ENCODE measurements at places on chromosomes 3 and 15.
A peak's percentile ranks its signal among the peaks of the same experiment; 100 is the strongest.

DNA sequence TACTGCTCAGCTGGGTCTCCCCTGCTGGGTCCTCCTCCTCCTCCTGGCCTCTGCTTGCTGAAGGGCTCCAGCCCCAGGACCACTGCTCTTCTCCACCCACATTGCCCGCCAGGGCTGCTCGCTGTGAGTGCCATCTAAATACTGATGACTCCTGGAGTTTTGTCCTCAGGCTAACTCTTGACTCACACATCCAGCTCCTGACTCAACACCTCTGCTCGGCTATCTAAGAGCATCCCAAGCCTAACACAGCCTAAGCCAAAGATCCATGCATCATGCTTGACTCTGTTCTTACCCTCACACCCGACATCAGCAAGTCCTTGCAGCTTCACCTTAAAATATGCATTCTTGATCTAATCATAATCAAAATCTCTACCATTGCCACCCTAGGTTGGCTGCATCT lies 260.2 kb downstream of the KLF13 start:
- no peaks in the 10 kb centered on the region for H3K36me3 ChIP-seq
- no peak overlapping the region for H3K27ac ChIP-seq
- DNase-seq: no peak

DNA sequence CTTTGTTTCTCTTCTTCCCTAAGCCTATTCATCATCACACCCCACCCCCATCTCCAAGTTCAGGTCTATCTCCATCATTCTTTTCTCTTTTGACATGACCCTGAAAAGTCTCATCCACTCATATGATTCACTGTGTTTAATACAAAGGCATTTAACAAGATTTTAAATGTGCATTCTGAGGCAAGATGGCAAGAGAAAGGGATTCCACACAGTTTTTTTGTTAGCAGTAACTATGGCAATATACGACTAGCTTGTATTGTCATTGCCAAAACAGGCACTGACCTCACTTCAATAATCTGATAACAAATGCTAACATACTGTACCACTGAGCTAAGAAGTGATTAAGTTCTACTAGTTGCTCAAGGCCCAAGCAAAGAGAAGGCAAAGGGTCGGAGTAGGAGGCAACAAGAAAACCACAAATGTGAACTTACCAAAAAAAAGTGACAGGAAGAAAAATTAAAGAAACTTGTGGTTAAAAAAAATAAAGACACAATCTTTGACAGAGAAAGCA lies 53.2 kb downstream of the FBN1 start:
- H3K36me3 ChIP-seq: no peaks in the 10 kb centered on the region
- H3K4me1 ChIP-seq: no peaks in the 10 kb centered on the region
- no peak overlapping the region for H3K27ac ChIP-seq
- DNase-seq: no peak
- H3K4me3 ChIP-seq: no peak overlapping the region

GRCh38 chr15:73397461-73397860 lies 28.7 kb upstream of the HCN4 start:
- H3K4me3 ChIP-seq: no peak overlapping the region
- H3K4me1 ChIP-seq: no peaks in the 10 kb centered on the region
- H3K36me3 ChIP-seq: no peaks in the 10 kb centered on the region
- no peak overlapping the region for H3K27ac ChIP-seq
- H3K27me3 ChIP-seq: no peaks in the 10 kb centered on the region

GRCh38 chr3:40333852-40334251 lies 24.3 kb downstream of the EIF1B start:
- DNase-seq: no peak
- no peaks in the 10 kb centered on the region for H3K4me1 ChIP-seq
- no peaks in the 10 kb centered on the region for H3K36me3 ChIP-seq
- H3K4me3 ChIP-seq: no peak overlapping the region

DNA sequence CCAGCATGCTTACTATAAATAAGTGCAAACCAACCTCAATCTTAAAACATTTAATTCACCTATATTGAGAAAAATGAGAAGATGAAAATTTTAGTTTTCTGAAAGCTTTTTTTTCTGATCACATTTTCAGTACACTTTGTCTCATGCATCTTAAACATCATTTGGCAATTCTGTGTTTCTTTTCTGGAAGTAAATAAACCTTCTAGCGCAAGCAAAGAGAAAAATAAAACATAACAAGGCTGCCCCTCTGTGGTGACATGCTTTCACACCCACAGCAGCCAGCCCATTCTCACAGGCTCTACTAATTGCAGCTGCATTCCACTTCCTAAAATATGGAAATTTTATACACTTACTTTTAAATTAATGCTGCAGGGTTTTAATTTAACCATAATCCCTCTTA lies 90.1 kb downstream of the NEK10 start:
- no peaks in the 10 kb centered on the region for H3K27me3 ChIP-seq
- no peaks in the 10 kb centered on the region for H3K4me1 ChIP-seq
- H3K27ac ChIP-seq: no peak overlapping the region

DNA sequence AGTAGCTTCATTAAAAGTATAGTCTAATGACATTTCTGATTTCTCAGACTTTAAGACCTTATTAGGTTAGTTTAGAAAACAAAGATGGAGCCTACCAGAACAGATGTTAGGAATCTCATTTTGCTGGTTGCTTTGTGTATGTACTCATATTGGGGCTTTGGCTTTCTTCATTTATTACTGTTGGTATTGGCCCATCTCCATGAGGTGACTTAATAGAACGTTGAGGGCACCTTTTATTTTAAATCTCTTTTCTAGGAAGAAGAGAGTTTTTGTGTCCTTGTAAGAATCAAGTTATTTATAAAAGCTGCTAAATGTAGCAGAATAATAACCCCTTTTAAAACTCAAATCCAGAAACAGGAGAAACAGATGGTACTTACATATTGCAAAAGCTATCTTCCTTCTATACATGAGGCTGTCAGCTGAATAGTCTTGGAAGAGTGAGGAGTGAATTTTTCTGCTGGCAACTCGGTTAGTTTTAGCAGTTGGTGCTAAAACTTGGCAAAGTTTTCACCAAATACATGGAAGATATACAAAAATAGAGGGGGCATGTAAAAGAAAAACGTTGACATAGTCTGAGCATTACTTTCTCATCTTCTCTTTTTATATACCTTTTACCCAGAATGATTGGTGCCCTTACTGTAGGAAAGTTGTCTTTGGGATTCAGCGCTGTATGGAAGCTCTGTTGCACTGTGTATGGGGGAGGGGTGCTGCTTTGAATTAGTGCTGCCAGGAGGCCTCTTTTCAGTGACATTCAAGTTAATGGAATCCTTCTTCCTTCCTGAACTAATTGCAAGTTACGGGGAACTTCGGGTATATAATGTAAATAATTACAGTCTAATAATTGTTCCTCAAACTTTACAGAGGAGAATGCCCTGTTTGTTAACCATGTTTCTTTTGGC lies 35.8 kb downstream of the CTNNB1 start:
- no peak overlapping the region for H3K27ac ChIP-seq
- H3K4me3 ChIP-seq: no peak overlapping the region
- H3K27me3 ChIP-seq: no peaks in the 10 kb centered on the region
- no peaks in the 10 kb centered on the region for H3K4me1 ChIP-seq
- no peak for DNase-seq

DNA sequence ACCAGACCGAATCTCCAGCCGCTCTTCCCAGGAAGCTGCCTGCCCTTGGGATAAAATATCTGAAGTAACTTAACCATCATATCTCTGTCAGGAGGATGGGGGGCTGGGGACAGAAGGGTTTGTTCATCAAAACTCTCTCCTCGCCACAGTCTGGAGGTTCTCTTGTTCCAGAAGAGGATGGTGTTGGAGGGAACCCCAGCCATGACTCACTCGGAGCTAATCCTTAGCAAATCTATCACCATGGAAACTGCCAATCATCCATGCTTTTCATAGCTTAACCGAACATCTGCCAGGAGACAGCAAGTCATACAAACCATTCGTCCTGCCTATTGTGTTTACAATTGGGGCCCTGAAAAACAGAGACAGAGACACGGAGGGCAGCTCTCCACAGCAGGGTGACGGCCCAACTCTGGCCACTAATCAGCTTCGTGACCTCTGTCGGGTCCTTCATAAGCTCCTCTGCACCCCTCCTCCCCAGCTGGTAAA lies 73.8 kb upstream of the HEG1 start:
- peak; percentile 88 for DNase-seq
- H3K27me3 ChIP-seq: no peaks in the 10 kb centered on the region
- H3K36me3 ChIP-seq: no peaks in the 10 kb centered on the region
- peaks cover 32% of the 10 kb centered on the region for H3K4me1 ChIP-seq
- peak overlapping the region; percentile 66 for H3K27ac ChIP-seq
- no peak overlapping the region for H3K4me3 ChIP-seq

DNA sequence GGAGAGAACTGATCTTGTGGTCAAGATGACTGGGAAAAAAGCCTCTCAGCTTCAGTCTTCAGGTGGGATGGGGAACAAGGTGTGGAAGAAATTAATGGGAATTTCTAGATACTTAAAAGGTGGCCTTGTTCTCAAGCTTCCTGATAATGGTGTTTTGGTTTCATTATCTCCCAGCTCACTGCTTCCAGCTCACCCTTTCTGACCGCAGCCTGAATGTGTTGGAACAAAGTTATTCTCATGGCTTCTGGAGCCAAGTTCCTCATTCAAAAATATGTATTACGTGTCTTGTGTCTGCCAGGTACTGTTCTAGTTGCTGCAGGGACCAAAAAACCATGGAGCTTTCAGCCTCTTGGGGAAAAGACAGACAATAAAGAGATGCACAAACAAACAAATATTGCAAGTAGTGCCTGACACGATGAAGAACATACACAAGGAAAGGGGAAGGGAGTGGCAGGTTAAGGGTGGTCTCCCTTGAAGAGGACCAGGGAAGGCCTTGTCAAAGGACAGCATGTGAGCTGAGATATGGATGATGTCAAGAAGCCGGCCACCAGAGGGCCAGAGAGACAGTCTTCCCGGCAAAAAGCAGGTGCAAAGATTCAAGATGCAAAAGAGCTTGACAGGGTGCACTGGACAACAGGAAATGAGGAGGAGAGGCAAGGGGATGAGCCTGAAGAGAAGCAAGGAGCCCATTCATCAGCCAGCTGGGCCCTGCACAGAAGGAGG lies 35.5 kb downstream of the ARRDC4 start:
- no peaks in the 10 kb centered on the region for H3K27me3 ChIP-seq
- peak overlapping the region; percentile 10 for H3K27ac ChIP-seq
- no peak for DNase-seq
- no peaks in the 10 kb centered on the region for H3K36me3 ChIP-seq

- H3K4me1 ChIP-seq: peaks cover 7% of the 10 kb centered on the region
- H3K4me3 ChIP-seq: no peak overlapping the region
- no peak overlapping the region for H3K27ac ChIP-seq
- H3K36me3 ChIP-seq: peaks cover 32% of the 10 kb centered on the region
These were observed 20.9 kb downstream of the PIK3R4 start for GRCh38 chr3:130725746-130726145.

GRCh38 chr3:51967384-51968169 lies at the start of gene PCBP4:
Gene PCBP4, minus strand, starts transcription at chr3:51967454. Its CDS starts 6,214 bp downstream, at chr3:51961240.
- no peak for DNase-seq
- peak within 1 kb of the TSS; percentile 75 for H3K27ac ChIP-seq
- no peaks in the 10 kb centered on the region for H3K4me1 ChIP-seq
- H3K36me3 ChIP-seq: no peaks in the 10 kb centered on the region

DNA sequence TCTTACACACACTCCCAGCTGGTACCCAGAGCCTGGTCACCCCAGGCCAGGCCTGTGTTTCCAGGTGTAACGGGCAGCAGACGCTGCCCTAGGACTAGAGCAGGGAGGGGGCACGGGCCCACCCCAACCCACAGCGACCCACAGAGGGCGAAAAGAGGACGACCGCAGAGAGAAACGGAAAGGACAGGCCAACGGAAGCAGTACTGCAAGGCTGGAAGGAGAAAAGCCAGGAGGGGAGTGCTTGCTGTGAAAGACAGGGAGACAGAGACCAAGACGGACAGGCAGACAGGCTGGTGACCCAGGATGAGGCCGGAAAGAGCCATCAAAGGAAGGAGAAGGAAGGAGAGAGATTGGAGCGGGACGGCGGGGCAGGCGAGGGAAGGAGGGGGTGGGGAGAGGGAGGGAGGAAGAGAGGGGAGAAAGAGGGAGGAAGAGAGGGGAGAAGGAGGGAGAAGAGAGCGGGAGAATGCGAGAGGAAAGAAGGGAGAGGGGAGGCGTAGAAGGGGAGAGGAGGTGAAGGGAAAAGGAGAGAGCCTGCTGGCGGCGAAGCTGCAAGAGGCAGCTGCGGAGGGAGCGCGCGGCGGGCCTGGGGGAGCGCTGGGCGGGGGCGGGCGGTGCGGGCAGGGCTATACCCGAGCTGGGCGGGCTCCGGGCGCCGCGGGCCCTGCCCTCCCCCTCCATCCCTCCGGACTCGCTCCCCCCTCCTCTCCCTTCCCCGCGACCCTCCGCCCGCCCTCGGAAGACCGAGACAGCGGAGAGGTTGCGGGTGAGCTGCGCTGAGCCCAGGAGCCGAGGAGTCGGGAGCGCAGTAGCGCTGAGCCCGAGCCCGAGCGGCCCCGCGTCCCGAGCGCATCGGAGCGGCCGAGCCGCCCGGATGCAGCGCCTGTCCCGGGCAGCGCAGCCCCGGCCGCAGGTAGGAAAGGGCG lies at the start of gene SLC6A1:
Gene SLC6A1, plus strand, starts transcription at position 732 of the 926 bp plus-strand sequence. CDS start 24,464 bp downstream, outside the sequence.
- H3K4me3 ChIP-seq: no peak within 1 kb of the TSS
- H3K36me3 ChIP-seq: no peaks in the 10 kb centered on the region
- H3K27me3 ChIP-seq: peaks cover 79% of the 10 kb centered on the region
- no peak for DNase-seq
- H3K4me1 ChIP-seq: no peaks in the 10 kb centered on the region
- no peak within 1 kb of the TSS for H3K27ac ChIP-seq

- no peaks in the 10 kb centered on the region for H3K4me1 ChIP-seq
- H3K36me3 ChIP-seq: no peaks in the 10 kb centered on the region
- H3K27ac ChIP-seq: no peak overlapping the region
- DNase-seq: no peak
- H3K4me3 ChIP-seq: no peak overlapping the region
These were observed 49.5 kb downstream of the ZPLD1 start for GRCh38 chr3:102484363-102484762.

DNA sequence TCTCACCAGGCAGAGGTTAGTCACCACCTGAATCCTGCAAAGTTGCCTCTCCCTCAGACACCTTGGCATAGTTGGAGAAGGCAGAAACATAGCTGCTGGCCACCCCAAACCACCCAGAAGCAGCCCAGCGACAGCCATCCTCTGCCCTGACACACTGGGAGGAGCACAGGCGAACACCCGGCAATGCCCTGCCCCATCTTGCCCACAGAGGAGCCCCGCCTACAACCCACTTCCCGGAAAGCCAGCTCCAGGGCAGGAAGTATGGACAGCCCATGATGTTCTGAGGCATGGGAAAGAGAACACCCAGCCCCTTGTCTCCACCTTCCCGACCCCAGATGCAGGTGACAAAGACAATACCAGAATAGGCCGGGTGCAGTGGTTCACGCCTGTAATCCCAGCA lies 12.6 kb upstream of the SHISA5 start:
- DNase-seq: no peak
- no peaks in the 10 kb centered on the region for H3K36me3 ChIP-seq
- no peak overlapping the region for H3K4me3 ChIP-seq
- no peaks in the 10 kb centered on the region for H3K4me1 ChIP-seq

GRCh38 chr3:81311321-81311720 lies 450.1 kb downstream of the GBE1 start:
- DNase-seq: no peak
- H3K27ac ChIP-seq: no peak overlapping the region
- no peaks in the 10 kb centered on the region for H3K27me3 ChIP-seq
- H3K4me3 ChIP-seq: no peak overlapping the region

- no peaks in the 10 kb centered on the region for H3K27me3 ChIP-seq
- no peak for DNase-seq
- no peak overlapping the region for H3K27ac ChIP-seq
These were observed 63.6 kb downstream of the CCNL1 start for GRCh38 chr3:157096328-157096727.

GRCh38 chr15:64981812-64982431 lies 7.8 kb downstream of the SPG21 start:
- no peak overlapping the region for H3K27ac ChIP-seq
- no peaks in the 10 kb centered on the region for H3K27me3 ChIP-seq
- H3K4me1 ChIP-seq: peaks cover 9% of the 10 kb centered on the region
- peaks cover 62% of the 10 kb centered on the region for H3K36me3 ChIP-seq
- no peak for DNase-seq
- H3K4me3 ChIP-seq: no peak overlapping the region

Measured in RWPE2 (cell line).